ENCODE measurements at places on chromosomes 13 and 19. TPM values are rescaled to one million over a fixed set of nuclear protein-coding genes. Genes with fewer than 3 reads are reported as not detected.

The GPR183 gene
- total RNA-seq = 14.6 TPM

GRCh38 chr13:37608750-37609339 is 10.3 kb upstream of the POSTN start:
- no peak for DNase-seq

DNA sequence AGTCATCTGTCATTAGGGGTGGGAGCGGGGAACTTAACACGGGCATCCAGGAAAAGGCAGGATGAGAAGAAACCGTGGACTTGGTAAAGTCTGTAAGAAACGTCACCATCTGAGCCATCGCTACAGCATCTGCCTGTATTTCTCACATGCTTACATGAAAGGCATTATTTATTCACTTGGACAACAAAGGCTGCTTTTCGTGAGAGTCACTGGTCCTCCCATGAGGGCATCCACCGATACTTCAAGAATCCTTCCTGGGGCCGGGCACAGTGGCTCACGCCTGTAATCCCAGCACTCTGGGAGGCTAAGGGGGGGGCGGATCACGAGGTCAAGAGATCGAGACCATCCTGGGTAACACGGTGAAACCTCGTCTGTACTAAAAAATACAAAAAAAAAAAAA is 16.1 kb downstream of the ZNF446 start:
- no peak for DNase-seq

DNA sequence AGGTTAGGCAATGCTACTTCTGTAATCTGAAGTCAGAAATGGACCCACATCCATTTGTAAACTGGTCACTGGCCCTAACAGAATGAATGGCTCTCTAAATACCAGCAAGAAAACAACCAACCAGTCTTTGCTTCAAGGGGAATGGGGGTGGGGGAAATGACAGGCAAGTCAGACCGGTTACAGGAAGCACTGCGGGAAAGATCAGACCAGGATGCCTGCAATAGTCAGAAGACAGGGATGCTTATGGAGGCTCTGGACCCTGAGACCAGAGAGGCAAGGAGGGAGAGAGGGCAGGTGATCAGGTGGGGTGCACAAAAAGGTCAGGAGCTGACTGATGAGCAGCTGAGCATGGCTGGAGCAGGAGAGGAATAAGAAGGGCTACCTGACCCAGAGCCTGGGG is 13.1 kb downstream of the MED26 start:
- no peak for DNase-seq

DNA sequence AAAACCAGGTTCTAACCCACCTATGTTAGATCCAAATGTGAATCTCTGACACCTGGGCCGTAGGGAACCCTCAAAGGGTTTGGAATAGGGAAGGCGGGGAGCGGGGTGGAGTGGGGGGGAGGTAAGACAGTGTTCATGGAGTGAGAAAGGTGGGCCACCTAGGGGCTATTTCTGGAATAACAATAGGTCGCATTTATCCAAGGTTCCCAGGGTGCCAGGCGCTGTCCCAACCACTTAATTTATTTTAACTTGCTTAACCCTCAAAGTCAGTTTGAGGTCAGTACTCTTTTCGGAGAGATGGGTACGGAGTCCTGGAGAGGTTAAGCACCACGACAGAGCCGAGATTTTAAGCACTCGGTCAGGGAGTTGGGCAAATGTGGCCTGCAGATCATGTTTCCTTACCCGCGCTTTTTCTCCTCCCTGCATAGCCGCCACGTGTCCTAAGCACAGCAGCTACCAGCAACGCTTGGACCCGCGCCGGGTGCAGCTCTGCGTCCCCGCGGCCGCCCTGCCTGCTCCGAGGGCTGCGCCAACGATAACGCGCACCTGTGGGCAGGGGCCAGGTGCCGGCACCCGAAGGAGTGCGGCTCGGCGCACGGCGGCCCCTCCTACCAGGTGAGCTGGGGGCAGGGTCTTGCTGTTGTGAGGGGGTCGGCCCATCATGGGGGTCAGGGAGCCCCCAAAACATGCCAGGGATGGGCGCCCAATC is 25.0 kb upstream of the FXYD3 start:
- DNase-seq = peak; percentile 65

All from ovary (tissue), 10 donors.